ENCODE measurements at places on chromosomes 6 and 20.

- DNase-seq, result no peak
Measured at GRCh38 chr6:47132724-47133123, 90.6 kb upstream of the ADGRF1 start.

DNA sequence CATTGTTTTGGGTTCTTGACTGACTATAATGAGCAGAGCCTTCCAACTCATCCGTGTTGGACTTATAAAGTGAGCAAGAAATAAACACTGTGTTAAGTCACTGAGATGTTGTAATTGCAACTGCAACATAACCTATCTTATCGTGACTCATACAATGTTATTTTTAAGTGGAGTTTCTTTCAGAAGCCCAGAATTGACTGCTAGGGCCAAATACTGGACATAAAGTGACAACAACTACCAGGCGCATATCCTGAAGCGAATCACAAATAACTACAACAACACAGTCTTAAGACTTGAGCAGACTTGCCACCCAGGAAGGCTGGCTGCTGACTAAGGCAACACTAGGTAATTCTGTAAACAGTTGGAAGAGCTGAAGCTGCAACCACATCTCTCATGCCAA, 326.6 kb downstream of the COL12A1 start:
- DNase-seq, result no peak

DNA sequence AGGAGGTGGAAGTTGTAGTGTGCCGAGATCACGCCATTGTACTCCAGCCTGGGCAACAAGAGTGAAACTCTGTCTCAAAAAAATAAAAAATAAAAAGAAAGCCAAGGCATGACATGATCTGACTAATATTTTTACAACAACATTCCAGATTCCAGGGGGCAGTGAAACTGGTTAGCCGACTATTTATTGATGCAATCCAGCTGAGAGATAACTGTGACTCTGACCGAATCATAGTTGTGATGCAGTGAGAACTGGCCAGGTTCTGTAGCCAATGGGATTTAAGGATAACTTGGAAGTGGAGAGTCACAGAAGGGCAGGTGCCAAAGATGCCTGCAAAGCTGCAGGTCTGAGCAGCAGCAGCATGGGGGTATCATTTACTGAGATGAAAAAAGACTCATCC, 82.9 kb upstream of the TSHZ2 start:
- peak; percentile 21 for DNase-seq

DNA sequence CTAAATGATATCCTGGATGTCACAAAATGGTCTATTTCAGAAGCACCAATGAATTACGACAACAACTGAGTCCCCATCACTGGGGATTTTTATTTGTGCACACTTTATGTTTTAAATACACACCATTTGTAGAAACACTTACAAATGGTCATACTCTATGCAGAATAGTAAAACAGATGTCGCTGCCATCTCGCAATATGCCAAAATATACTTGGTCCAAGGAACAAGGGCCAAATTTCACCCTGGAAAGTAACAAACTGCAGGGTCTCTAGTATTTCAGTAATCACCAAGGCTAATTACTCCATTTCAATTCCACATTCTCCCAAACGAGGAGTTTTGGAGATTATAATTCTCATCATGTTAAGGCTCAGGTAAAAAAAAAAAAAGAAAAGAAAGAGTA, 215.2 kb downstream of the LMBRD1 start:
- no peak for DNase-seq

DNA sequence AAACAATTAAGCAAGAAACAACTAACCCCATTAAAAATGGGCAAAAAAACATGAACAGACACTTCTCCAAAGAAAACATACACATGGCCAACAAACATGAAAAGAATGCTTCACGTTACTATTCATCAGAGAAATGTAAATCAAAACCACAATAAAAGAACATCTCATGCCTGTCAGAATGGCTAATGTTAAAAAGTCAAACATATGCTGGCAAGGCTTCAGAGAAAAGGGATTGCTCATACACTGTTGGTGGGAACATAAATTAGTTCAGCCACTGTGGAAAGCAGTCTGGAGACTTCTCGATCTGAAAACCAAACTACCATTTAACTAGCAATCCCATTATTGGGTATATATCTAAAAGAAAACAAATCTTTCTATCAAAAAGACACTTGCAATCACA, 217.5 kb downstream of the TINAG start:
- DNase-seq, result peak; percentile 22

DNA sequence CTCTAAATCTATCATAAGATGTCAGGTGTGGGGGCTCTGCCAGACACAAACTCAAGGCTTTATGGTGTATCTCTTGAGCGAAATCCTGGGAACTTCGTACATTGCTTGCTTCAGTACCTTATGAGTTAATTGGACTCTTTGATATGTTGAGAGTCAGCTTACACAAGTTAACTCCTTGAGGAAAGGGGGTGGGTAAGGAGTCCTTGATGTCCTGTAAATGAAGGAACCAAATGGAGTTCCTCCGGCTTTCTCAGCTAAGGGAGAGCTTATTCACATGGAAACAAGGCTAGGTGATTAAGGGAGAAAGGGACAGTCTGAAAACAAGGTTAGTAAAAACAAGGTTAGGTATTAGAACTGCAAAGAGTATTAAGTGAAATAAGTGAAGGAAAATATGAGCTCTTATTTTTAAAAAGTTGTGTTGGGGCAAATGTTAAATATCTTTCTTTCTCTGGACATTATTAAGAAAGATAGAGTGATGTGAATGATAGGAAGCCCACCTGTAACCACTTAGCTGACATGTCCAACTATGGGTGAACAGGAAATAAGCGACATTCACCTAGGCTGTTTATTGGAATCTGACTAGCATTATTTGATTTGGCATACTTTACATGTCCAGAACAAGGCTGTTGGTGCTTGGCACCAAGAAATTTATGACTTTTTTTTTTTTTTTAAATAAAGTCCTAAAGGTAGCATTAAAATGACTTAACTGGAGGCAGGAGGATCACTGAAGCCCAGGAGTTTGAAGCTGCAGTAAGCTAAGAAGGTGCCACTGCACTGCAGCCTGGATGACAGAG, 26.5 kb downstream of the GTF2H5 start:
- no peak for DNase-seq

- no peak for DNase-seq
Measured at GRCh38 chr20:8808202-8808535, 260.7 kb upstream of the PLCB4 start.

GRCh38 chr20:14386726-14387125, 49.3 kb upstream of the FLRT3 start:
- DNase-seq, result no peak

GRCh38 chr6:19465256-19465655, 371.9 kb upstream of the ID4 start:
- DNase-seq, result no peak

DNA sequence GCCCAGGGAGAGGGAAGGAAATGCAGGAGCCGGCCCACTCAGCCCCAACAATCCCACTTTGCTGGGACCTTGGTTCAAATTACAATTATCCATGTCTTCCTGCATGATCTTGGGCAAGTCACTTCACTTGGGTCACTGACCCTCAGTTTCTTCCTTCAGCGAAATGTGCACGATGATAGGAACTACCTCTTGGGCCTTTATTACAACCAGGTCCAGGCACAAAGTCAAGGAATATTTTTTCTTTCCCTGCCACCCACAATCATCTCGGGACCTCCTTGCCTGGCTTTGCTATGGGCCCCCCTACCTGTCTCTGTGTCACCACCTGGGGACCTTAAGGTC, 358 bp upstream of the PLTP start:
- DNase-seq, result no peak

GRCh38 chr6:112298021-112298745, 43.8 kb upstream of the LAMA4 start:
- DNase-seq, result peak; percentile 42

DNA sequence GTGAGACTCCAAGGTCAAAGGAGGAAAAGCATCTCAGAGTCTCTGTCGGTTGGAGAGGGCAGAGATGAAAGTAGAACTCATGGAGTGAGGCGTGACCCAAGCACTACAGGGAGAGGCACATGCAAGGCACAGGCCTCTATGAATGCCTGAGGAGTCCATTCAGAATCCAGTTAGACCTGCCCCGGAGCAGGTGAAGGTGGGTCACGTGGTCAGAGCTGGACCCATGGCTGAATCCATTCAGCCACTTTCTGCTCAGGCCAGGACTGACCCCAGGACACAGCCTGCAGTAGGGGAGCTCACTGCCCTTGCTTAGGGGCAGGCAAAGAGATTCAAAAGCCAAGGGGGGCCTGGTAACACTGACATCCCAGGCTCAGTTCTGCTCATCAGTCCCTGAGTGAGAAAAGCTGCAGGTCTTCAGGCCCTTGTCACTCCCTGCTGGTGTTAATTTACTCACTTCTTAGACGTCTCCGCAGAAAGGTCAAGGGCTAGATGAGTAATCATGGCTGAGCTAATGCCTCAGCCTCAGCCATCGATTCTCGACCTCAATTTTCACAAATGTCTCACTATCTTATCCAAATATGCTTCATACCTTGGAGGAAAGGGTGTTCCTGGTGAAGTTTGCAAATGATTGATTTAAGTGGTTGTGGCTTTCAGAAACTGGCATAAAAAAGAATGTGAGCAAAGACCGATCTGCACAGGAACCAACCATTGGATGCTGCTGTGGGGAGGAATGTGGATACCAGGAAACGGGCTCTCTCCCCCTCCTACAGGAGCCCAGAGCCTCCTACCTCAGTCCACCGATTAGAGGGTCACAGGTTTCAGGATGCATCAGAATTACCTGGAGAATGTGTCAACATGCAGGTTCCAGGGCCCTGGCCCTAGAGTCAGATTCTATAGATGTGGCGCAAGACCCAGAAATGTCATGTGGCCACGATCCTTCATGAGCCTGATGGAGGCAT, 584.4 kb downstream of the PTPRT start:
- no peak for DNase-seq

- no peak for DNase-seq
Measured at GRCh38 chr20:50901301-50901700, 29.9 kb downstream of the ADNP start.

DNA sequence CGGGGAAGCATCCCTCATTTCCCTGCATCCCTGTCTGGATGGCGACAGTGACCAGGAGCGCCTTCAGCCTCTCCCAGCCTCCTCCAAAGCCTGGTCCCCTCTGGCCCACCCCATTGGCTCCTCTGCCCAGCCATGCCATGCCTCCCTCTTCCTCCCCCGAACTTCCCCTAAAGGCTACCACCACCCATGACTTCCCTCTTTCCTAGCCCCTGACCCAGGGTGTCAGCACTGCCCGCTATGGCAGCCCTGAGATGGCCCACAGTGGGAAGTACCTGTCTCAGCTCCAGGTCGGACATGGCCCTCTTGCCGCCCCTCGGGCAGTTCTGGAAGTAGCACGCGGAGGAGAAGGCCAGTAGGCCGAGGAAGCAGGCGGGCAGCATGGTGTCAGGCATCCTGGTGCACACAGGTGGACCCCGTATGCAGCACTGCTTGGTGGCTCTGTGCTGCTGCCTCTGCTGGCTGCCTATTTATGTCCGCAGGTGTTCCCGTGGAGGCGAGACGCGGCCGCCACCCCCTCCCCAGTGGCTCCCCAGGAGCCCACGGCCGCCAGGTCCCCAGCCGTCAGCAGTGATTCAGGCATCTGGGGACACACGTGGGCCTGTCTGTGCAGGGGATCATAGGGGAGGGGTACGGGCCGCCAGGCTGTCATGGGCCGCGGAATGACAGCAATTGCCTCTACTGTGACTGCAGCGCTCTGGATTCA, at the start of gene AVP:
Gene AVP, minus strand, starts transcription at position 442 of the 703 bp plus-strand sequence. Its CDS starts 50 bp downstream, at position 392.
- DNase-seq, result no peak

- DNase-seq, result no peak
Measured at GRCh38 chr6:34912715-34913464, 23.8 kb downstream of the ANKS1A start.

DNA sequence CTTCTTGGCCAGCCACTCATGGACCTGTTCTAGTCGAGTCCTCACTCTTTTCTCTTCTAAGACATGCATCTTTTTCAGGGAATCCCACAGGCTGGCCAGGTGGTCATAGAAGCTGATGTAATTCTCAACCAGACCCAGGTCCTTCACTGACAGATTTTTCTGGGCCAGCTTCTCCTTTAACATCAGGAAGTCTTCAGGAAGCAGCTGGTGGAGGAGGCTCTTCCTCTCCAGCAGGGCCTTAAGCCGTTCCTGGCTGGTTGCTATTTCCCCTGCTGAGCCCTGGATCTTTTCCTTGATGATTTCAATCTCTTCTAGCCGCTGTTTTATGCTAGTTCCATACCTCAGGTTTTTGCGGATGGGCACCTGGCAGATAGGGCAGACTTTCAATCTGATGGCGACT, 28.6 kb downstream of the DDX27 start:
- no peak for DNase-seq

DNA sequence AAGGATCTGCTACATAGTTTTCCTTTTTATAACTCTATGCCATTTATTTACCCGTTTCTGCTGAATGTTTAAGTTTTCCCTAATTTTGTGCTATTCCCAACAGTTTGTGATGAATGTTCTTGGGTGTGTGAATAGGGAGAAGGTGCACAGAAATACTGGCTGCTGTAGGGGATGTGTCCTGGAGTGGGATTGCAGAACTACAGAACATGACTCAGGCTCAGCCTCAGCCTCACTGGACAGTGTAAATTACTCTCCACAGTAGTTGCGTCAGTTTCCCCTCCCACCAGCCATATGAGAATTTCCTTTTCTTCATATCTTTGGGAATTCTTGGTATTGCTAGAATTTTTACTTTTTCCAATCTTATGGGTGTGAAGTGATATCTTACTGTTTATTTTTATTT, 57.0 kb downstream of the SLX4IP start:
- no peak for DNase-seq

GRCh38 chr20:6636209-6637159, 131.0 kb upstream of the BMP2 start:
- peak; percentile 15 for DNase-seq

DNA sequence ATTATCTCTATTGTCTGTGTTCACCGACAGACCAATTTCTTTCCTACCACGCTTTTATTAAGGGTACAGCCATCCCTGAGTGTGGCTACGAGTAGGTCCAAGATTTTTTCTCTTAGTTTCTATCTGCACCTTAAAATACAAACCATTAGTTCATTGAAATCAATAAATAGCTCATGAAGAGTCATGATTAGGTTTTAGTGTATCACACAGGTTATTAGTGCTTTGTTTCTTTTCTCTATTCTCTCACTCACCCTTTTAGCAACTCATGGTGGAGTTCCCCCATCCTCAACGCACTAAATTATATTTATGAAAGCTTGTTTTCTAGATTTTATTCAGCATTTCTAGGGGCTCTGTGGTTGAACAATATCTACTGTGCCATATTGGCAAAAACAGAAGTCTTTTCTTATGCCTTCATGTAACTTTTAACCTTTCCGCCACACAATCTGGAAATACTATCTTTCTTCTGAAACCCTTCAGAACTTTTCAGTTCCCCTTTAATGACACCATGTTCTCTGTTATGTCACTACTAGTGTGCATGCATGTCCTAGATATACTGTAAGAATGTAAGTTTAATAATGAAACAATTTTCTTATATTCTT, 128.2 kb upstream of the LAMA2 start:
- no peak for DNase-seq

DNA sequence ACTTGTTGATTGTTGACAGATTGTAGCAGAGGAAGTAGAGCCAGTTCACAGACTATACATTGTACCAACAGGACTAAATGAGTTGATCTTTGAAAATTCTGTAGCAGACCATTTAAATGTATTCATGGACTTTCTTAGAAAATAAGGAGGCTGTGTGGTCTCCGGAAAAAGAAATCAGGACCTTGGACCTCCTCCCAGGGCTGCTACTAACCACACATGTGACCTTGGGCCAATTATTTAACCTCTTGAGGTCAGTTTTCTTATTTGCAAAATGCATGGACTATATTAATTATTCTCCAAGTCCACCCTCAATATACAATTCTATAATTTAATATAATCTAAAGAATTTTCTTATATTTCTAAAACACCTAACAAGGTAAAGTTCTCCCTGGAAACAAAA, 492.0 kb upstream of the JAG1 start:
- DNase-seq, result no peak

GRCh38 chr6:157840776-157841175, 17.7 kb downstream of the SNX9 start:
- no peak for DNase-seq

Data from T1000 (cell line).